ENCODE measurements at places on chromosomes 13 and 19.

DNA sequence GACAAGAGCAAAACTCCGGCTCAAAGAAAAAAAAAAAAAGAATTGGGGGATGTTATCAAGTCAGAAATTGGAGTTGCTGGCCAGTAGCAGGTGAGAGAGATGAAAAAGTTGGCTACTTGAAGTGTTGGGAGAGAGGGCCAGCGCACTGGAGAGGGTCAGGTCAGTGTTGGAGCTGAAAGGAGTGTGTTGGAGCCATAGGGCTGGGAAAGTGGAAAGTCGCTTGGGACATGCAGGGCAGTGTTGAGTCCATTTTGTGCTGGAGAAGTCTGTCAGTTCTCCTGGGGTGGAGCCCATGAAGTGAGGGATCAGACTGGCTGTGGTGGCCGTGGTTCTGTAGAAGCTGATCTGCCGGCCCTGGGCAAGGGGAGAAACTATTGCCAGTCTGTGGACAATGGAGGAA is 1.7 kb downstream of the PPP1R37 start:
- DNase-seq: no peak

- DNase-seq: peak; percentile 19
Measured at GRCh38 chr13:32731576-32731975, 145.3 kb downstream of the PDS5B start.

DNA sequence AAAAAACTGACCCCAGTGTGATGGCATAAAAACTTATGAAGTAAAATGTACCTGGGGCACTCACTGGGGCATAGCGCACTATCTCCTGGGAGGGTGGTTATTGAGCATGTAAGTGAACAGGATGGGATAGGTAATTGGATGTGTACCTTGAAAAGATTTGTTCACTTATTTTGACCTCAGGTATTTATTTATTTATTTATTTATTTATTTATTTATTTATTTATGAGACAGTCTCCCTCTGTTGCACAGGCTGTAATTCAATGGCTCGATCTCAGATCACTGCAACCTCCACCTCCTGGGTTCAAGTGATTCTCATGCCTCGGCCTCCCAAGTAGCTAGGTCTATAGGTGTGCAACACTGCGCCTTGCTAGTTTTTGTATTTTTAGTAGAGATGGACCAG is 5.9 kb upstream of the ZNF626 start:
- DNase-seq: no peak

DNA sequence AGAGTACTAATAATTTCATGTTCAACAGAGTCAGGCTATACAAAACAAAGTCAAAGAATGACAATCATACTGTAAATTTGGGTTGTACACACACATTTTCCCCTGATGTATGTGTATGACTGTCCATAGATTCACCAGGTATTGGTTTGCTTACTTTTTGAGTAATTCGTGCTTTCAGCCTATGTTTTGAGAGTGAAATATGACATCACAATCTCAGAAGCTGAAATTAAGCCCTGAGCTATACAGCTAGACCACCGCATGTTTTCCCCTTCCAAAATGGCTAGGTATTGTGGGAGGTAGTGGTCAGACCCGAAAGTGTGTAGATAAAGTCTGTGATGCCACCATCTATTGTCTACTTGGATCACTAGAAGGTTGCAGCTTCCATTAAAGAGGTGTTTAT is 102.8 kb downstream of the KATNAL1 start:
- DNase-seq: no peak

GRCh38 chr13:95708811-95709500 is 32.0 kb downstream of the DNAJC3 start:
- DNase-seq: no peak

DNA sequence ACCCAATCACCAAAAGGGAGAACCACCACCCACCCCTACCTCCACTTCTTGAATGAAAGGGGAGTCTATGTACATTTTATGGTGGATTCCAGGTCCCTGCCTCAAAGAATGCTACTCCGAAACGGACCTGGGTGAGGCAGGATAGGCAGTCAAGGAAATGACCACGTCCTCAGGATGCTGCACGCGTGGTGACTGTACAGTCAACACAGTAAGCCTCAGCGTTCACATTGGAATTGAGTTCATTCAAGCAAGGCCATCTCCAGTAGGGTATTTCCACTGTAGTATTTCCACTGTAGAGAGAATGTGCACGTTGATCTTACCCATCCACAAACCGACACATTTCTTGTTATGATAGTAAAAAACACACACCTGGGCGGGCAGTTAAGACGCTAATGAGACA is 16.9 kb downstream of the ZSCAN5C start:
- DNase-seq: no peak

DNA sequence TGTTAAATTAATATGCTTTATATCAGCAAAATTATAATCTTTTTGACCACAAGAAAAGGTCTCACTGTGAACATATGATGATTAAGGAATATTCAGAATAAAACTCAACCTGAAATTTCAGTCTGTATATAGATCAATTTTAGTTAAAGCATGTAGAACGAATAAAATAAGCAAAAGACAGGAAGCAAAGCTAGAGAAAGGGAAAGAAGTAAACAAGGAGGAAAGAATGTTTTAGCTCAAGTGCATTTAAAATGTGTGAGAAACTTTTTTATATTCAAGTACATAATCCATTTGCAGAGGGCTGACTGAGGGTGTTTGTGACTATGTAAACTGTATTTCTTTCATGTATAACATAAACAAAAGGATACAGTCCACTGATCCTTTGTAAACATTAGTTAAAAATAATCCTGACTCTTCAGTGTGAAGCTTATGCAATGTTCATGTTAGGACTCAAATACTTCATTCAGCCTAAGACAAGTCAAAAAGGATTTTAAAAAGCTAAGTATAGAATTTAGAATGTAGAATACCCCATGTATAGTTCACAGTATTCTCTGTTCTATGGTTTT is 472.1 kb downstream of the DIAPH3 start:
- DNase-seq: no peak

GRCh38 chr19:7526059-7526929 is 3.9 kb downstream of the MCOLN1 start:
- DNase-seq: no peak

- DNase-seq: no peak
Measured at GRCh38 chr13:73278186-73278585, 219.4 kb downstream of the KLF5 start.

DNA sequence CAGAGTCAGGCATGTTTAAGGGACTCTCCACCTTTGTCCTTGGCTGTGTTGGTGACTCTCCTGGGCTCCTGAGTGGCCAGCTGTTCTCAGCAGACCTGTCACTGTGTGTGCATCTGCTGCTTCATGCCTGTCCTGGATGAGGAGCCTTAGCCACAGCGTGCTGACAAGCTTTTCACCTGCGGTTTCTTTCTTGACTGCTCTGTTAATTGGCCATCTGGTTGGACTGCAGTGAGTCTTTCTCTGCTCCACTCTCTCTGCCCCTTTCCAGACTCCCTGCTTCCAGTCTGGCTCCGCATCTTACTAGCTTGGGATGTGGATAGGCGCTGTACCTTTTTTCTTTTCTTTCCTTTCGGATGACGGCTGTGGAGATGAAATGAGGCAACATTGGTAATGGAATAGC is 38.8 kb downstream of the POLR1D start:
- DNase-seq: no peak

GRCh38 chr19:3459089-3459881 is 21.0 kb downstream of the SMIM24 start:
- peak; percentile 41 for DNase-seq

DNA sequence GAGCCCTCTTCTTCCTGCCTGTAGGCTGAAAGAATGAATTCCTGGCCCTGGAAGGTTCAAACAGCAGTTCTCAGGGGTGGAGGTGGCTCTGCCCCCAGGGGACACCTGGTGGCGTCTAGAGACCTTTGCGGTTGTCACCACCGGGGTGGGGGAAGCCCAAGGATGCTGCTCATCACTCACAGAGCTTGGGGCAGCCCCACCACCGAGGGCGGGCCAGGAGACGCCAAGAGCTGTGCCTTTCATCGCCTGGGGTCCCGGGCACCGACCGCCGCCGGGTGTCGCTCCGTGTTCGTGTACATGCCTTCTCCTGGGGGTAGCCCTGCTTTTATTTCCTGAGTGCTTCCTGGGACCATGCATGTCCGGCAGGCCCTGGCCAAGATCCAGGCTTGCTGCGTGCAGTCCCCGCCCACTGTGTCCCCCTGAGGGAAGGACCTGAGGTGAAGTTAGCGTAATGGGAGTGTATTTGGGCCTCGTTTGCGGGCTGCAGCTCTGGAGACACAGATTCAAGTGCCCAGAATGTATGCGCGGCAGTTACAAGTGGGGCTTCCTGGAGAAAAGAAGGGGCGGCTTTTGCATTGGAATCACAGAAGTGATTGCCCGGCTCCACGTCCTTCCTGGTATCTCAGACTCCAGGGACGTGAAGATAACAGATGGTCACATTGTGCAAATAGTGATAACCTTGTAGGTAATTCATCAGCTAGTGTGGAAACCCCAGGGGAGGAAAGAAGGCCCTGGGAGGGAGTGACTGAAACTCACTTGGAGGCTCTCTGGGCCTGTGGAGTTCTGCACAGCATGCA is 7.8 kb downstream of the DOT1L start:
- DNase-seq: no peak

- no peak for DNase-seq
Measured at GRCh38 chr13:98364647-98365046, 187.6 kb upstream of the RNF113B start.

DNA sequence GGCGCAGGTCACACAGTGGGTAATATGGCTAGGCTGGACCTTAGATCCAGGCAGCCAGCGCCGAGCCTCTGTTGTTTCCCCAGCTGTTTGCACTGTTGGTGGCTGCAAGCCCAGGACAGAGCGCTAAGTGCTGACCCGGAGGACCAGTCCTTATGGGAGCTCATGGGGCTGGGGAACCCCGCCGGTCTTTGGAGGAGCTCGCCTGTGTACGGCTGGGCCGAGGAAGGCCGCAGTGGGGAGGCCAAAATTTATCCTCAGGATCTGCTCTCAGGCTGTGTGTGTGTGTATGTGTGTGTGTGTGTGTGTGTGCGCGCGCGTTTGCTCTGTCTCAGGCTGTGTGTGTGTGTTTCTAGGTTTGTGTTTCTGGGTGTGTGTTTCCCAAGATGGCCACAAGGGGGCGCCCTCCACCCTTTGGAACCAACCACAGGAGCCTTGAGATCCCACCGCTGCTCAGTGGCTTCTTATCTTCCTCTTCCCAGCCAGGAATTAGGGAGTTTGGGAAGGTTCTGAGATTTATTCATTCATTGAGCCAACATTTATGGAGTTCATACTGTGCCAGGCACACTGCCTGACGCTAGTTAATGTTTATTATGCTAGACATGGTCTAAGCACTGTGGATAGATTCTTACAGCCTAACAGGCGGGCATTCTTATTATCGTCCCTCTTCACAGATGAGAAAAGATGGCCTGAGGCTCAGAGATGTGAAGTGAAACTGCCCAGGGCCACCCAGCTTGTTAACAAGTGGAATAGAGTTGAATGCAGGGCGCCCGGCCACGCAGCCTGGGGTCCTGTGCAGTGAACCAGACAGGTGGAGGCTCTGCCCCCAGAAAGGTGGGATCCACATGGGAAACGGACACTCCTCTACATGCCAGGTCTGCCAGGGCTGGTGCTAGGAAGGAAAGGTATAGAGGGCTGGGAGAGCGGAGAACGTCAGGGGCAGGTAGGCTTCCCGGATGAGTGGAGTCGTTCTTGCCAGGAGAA is 13.0 kb downstream of the PGLYRP1 start:
- no peak for DNase-seq

DNA sequence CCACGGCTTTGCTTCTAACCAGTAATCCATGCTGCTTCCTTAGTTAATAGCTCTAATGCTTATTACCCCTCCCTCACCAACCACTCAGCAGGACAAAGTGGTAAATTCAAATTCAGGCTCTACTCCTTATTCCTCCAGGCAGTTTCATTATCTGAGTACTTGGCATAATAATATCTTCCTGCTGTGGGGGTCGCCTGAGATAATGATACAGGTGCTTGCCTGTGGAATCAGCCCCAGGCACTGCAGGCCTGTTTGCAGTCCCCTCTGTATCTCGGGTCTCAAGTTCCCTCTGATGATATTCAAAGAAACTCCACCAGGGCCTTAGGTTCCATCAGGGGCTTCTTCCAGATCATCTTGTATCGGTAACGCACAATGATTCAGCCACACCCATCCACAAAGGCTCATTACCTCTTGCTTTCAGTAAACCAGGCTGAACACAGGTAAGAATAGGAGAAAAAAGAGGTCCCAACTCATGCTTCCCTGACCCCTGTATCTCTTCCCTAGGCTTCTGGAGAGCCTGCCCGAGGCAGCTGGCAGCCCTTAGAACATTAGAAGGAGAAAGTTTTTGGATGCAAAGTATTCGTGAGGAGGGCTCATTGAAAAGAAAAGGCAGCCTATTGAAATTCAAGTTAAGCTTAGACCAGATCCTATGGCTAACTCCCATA is 14.3 kb upstream of the FOXO1 start:
- no peak for DNase-seq

DNA sequence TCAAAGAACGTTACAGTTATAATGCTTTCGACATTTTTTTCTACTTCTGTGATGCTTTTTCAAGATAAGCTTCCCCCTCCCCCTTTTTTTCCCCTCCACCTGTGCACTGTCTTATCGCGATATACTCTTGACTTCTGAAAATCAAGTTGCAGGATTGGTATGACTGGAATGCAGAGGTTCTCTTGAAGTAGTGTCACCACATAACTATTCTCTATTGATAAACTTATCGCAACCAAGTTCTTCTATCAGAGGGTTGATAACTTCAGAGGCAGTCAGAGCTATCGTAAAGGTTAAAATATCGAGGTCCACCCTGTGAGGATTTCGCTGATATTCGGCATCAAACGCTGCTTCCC is 820 bp downstream of the EID2 start:
- DNase-seq: peak; percentile 66

DNA sequence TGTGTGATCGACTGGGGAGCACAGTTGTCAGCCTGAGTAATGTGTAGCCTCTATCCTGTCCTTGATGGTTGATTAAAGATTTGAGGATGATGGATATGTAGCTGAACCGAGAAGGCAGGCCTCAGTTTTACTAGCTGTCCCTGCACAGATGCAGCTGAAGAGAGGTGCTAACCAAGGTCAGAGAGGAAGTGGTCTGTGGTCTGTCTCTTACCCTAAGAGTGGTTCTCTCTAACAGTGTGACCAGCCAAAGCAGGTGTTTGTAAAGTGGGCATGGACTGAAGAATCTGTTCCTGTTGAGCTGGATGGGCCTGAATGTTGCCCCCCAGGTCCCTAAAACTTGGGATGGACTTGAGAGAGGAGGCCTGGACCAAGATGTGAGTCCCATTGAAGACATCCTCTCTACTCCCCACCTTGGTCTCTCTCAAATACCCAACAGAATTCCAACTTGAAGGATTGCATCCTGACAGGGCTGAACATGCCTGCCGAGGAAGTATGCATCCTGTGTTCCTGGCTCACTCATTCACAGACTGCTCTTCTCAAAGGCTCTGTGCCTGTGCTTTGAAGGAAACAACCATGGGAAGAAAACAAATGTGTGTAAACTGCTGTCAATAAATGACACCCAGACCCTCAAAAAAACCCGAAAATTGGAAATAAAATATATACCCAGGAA is 223.8 kb downstream of the MAB21L1 start:
- DNase-seq: no peak

- DNase-seq: peak; percentile 76
Measured at GRCh38 chr19:47697863-47698609, 15.2 kb upstream of the EHD2 start.

- no peak for DNase-seq
Measured at GRCh38 chr13:84630476-84630875, 748.2 kb upstream of the SLITRK1 start.

GRCh38 chr13:102904408-102904862 is 58.6 kb downstream of the ERCC5 start:
- DNase-seq: peak; percentile 50

GRCh38 chr13:19984430-19985218 is 26.1 kb downstream of the ZMYM2 start:
- peak; percentile 24 for DNase-seq

Measured in RWPE1 (cell line).